ENCODE measurements at places on chromosomes 12 and 14.

DNA sequence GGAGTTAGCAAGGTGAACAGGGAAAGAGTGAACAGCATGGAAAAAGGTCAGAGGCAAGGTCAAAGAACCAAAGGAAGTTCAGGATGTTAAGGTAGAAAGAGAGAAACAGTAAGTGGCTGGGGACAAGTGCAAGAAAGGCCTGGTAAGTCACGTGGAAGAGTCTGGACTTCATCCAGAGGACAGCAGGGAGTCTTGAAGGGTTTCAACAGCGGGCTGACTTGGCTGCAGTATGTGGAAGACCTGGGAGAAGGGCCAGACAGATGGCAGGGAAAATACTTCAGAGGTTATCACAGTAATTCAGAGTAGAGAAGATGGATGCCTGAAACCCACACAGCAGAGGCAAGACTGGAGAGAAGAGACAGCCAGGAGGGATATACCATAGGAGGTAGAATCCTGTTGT lies 34.0 kb downstream of the CIT start:
- DNase-seq = no peak

DNA sequence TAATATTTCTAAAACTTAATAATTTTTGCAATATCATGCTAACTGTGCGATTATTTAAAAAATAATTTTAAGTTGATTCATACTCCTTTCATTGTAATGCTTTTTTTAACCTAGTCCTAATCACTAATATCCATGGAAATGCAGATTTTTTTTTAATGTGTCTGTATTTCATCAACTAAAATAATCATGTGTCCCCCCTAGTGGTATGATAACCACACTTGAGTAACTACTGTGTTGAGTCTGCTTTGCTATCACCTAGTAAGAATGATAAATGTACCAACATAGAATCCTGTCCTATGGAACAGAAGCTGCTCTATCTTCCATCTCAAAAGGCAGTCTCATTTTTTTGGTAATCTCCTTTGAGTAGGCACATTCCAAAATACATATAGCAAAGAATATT lies 19.1 kb upstream of the SYNE2 start:
- DNase-seq = no peak

DNA sequence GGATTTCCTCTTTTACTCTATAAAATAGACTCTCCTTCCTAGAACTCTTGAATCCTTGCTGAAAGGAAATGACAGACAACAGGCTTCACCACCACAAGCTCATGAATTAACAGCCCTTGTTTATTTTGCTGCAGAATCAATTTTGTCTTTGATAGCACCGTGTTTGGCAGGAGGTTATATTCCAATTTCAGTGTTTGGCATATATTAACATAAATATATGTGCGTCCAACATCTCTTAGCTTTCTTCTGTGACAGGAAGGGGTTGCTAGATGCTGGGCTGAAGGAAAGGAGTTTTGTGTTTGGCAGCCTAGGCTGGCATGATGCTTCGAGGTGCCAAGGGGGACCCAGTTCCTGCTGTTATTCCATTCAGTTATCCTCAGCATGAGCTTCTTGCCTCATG lies 126.4 kb downstream of the TMEM132C start:
- DNase-seq = no peak

GRCh38 chr14:34172550-34173368 lies 221.9 kb upstream of the EGLN3 start:
- no peak for DNase-seq

DNA sequence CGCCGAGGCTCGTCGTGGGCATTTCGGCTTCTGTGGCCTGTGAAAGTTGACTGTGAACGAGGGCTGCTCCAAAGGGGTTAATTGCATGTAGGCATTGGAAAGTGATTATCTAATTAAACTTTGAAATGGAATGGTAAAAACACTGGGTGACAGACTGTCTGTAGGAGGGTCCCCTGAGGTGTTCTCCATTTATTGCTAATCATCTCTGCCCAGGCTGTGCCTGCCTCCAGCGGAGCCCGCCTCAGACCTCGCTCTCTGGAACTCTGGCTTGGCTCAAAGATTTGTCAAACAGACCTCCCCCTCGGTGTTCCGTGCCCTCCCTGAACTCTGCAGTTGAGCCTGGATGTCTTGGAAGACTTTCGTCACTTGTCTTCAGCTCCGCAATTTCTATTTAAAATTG lies 50.2 kb upstream of the VRK1 start:
- no peak for DNase-seq

DNA sequence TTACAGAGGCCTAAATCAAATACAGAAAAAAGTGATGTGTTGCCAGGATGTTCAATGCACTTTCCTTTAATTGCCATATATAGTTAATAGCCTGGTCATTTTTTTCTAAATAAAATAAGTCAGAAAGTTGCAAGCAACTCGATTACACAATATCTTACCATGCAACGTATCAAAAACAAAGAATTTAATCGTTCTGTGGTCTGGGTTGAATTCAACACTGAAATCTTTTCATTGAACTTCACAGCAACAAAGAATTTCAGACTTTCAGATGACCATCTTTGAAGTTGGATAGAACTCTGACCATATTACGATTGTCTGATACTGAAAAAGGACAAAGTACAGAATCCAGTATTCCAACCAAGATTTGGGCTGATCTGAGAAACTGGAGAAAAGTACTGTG lies 231.9 kb downstream of the SLC25A21 start:
- DNase-seq = no peak

GRCh38 chr14:21136024-21136423 lies 19.8 kb downstream of the OR5AU1 start:
- no peak for DNase-seq

GRCh38 chr12:49017891-49018260 lies 700 bp downstream of the PRKAG1 start:
- DNase-seq = no peak

- no peak for DNase-seq
Observed at GRCh38 chr14:75548544-75548943, 26.3 kb downstream of the BATF start.

- no peak for DNase-seq
Observed at GRCh38 chr12:123108682-123109066, 42.2 kb downstream of the PITPNM2 start.

- DNase-seq = no peak
Observed at GRCh38 chr14:79412822-79413221, 798.5 kb downstream of the DIO2 start.

GRCh38 chr12:62767496-62767895 lies 167.5 kb downstream of the PPM1H start:
- no peak for DNase-seq

- no peak for DNase-seq
Observed at GRCh38 chr14:68938271-68939150, 40.6 kb downstream of the ACTN1 start.

GRCh38 chr12:7485095-7485494 lies 18.5 kb downstream of the CD163 start:
- no peak for DNase-seq

DNA sequence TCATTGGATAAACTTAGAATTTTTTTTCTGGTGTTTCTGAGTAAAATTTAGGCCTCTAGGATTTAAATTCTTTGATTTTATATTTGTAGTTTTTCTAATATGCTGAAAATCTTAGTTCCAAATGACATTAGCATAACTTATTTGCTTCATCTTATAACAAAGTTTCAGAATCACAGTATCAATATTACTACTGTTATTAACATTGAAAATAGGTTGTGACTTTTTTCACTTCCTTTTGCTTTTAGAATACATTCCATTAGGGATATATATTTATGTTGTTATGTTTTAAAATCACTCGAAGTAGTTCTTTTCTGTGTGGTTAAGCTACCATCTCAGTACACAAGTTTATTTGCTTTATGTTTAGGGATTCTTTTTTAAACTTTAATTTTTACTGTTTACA lies 12.8 kb downstream of the RAB3IP start:
- DNase-seq = no peak

DNA sequence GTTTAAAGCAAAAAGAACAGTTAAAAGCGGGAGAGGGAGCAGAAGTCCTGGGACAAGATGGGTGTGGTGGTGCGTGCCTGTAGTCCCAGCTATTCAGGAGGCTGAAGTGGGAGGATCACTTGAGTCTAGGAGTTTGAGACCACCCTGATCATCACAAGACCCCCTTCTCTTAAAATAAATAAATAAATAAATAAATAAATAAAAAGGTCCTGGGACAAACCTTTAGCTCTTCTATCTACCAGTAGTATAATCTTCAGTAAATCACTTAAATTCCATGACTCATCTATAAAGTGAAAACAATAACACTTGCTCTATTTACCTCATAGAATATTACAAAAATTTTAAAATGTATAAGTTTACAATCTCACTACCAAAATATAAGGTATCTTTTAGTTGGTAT lies 5.8 kb downstream of the RACGAP1 start:
- no peak for DNase-seq

DNA sequence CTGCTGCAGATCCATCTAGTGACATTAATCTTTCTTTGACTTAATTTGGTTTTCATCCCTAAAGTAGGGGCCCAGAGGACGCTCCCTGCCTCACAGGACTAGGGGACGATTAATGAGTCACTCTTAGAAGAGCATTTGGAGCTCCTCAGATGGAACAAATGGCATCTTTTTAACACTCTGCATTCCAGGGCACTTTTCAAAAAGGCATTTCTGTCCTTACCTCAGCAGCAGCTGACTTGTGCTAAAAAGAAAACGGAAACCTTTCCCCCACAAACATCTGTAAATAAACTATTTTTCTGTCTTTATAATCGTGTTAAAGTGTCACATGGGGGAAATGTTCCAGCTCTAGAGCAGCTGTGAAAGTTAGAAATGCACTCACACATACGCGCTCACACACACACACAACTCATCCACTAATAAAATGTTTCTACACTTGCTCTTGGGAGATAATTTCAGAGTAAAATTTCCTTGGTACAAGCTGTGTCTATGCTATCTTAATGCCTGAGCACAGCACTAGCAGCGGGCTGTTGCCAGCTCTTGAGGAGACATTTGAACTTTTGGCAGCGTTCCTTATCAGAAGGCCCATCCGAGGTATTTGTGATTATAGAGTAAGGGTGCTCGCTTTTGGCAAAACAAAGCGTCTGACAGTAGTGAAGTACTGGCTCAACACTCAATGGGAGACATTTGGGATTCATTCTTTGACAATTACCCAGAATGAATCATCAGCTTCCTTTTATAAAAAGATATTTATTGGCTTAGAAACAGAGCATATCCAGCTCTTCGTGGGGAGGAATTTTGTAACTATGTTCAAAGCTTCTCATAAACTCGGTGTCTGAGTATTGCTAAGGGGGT lies 141.3 kb downstream of the PLXNC1 start:
- DNase-seq = no peak

DNA sequence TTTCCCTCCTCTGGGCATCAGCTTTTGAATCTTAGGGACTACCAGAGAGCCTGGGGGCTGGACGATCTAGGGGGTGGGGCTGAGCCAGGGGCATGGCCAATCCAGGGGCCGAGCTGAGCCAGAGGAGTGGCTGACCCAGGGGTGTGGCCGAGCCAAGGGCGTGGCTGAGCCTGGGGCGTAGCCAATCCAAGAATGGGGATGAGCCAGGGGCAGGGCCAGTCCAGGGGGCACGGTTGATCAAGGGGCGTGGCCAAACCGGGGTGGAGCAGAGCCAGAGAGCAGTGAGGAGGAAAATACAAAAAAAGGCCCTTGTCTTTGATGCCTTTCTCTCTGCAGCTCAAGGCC lies 219.3 kb upstream of the NOS1 start:
- DNase-seq = no peak

- no peak for DNase-seq
Observed at GRCh38 chr12:2683283-2684025, 111.3 kb upstream of the FKBP4 start.

DNA sequence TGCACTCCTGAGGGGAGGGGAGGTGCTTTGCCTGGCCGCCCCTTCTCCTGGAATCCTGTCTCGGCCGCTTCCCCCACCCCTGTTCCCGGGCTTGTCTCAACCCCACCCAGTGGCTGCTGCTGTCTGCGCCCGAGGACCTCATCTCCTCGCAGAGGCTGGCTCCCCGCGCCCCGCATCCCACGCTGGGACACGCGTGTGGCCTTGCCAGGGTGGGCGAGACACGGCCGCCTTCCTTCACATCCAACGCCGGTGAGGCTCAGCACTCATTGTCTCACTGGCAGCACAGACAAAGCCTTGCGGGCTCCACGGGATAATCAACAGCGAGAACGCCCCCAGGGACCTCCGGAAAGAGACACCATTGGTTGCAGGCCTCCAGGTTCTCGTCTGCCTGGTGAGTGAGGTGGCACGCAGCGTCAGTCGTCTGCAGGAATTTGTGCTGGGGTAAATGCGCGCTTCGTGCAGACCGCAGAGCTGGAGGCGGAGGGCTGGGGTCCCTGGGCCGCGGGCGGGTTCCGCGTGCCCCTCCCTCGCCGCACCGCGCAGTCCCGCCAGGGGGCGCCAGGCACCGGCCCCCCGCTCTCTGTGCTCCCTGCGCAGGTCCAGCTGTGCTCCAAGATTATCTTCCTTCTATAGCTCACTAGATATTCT lies 26.8 kb downstream of the CCDC177 start:
- no peak for DNase-seq

GRCh38 chr12:25853316-25854095 lies 105.0 kb upstream of the RASSF8 start:
- DNase-seq = no peak

DNA sequence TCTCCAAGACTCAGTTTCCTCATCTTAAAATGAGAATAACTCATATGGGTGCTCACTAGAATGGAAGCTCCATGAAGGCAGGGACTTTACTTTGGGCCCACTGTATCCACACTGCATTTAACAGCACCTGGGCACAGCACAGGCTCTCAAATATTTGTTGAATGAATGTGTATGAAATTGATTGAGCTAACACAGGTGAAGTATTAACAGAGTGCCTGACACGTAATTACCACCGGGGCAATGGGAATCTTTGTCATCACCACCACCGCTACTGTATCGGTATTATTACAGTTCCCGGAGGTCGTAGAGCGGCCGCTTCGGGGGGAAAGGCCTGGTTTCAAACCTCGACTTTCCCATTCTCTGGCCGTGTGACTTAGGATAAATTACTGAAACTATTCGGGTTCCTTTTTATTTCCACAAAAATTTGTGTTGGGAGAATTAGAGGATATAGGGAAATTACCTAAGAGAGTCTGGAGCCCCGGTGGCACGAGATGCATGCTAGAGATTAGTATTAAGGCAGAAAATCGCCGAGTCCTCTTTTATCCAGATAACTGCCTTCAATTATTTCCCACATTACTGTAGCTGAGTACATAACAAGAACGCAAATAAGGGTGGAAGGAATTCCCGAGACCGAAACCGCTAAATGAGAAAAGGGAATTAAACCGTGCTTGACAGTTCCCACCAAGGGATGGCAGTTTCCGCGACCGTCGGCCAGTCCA lies 1.0 kb upstream of the RIC8B start:
- no peak for DNase-seq

- no peak for DNase-seq
Observed at GRCh38 chr12:124438437-124439056, 128.9 kb downstream of the NCOR2 start.

GRCh38 chr12:132833341-132833740 lies 4.7 kb upstream of the GOLGA3 start:
- DNase-seq = no peak

GRCh38 chr12:25455696-25456095 lies 97.4 kb downstream of the LMNTD1 start:
- no peak for DNase-seq

DNA sequence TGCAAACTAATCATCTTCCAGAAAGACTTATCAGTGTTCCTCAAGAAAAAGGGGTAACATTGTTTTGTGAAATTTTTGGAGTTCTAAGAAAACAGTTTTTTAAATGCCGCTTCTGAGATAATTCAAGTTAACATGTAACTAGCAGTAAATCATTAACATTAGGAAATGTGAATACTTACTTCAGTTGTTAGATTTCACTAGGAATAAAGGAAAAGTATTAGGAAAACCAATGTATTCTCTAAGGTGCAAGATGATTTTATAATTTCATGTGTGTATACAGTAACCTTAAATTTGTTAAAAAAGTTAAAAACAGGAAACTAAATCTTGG lies 36.8 kb downstream of the PAPOLA start:
- no peak for DNase-seq
